ENCODE measurements at places on chromosomes 4 and X.

DNA sequence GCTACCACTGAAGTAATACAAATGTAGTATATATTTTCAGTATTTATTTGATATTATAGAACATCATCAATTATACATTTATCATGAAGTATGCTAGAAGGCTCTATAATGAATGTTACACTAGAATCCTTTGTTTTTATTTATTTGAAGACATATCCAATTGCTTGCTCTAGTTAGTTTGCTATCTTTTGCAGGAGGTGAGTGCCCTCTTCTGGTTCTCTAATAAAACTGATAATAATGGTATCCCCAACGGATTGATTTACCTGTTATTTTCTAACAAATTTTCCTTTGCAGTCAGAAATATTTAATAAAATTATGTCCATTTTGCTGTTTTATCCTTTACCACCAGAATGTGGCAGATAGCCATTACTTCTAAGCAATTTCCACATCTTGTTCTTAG is 274.3 kb upstream of the TACR3 start:
- no peak for DNase-seq

DNA sequence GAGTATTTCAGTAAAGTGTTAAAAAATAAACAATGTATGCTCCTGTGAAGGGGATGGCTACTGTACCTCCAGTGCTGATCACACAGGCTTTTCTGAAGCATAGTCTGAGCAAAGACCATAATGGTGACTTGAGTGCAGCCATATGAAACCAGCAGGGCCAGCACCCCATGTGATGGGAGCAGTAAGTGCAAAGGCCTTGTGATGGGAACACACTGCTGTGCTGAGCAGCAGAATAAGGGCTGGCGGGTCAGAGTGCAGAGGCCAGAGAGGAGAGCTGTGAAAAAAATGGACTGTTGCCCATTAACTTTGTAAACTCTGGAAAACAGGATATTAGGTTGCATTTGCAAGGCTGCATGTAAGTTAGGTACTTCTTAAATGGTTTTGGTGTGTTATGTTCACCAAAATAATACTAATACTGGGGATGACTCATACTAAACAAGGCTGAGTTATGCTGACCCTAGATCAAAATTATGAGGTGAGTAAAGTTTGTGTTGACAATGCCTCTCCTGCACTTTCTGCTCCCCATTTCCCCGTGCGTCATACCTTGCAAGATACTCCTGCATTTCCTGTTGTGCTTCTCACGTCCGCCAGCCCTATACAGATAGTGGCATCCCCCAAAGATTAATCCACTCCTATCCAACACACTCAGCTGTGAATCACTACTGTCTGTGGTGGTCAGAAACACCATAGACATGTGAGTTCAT is 67.0 kb upstream of the FAM9A start:
- no peak for DNase-seq

- no peak for DNase-seq
Measured at GRCh38 chrX:134885336-134886001, 105.3 kb upstream of the SMIM10 start.

DNA sequence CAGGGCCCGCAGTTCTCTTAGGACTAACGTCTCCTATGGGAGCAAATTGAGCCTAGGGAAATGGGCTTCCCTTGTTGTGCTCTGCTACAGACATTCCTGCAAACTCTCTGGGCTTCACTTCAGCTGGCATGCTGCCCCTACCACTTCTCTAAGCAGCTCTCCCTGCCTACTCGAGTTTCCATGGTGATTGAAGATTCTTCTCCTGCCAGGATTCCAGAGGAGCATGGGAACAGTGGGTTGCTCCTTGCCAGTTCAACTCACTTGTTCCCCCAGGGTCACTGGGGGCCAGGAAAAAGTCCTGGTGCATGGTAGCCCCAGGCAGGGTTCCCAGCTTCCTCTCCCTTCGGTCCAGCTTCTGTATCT is 21.1 kb upstream of the WDR17 start:
- DNase-seq = no peak

GRCh38 chrX:19190902-19191301 is 68.6 kb upstream of the ADGRG2 start:
- DNase-seq = no peak

DNA sequence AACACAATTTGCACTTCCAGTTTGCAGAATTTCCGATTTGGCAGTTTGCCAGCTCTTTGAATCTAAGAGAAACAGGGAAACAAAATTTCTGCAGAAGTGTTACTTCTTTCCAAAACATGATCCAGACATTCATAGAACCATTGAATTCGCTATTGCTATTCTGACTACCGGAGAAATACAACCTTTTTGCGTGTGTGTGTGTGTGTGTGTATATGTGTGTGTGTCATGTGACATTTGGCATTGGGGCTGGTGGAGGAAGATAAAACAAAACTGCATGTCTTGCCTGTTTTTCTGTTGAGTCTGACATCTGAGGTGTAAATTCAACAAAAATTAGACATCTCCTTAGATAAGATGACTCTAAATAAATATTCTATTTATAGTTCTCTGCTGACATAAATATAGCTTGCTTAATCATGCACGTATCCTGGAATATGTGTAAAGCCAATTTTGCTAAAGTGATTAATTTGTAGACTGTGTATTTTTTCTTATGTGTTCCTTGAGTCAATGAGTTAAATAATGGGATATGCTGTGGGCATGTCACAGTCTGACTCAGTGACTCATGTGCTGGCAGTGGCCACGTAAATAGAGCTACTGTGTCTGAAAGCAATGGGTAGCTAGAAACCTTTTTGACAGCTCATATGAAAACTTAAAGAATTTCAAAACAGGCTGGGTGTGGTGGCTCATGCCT is 98.9 kb downstream of the HPGD start:
- DNase-seq = no peak

DNA sequence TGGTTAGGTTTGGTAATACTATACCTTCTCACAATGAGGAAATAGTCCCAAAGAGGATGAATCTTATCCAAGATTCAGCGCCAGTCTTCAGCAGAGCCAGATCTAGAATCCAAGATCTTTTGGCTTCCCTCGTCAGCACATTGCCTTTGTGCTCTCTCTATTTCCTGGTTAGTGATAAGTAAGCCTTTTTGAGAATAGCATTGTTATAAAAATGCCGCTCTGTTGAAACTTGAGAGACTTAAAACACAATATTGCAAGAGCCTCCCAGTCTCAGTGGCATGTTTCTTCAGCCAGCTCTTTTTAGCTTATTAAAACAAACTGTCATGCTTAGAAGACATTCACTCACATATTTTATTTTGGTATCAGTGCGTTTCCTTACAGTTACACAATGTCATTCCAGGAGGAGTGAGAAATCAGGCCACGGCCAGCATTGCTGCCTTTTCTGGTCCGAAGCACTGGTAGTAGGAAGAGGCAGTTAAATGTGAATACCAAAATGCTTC is 141.4 kb downstream of the KLHL8 start:
- no peak for DNase-seq

GRCh38 chr4:8912506-8912905 is 40.9 kb upstream of the HMX1 start:
- DNase-seq = no peak

GRCh38 chr4:157221426-157221894 is 932 bp downstream of the GRIA2 start:
- DNase-seq = no peak
